AG09319 (cell line): ENCODE measurements at places on chromosomes 11 and 22.
A peak's percentile ranks its signal among the peaks of the same experiment; 100 is the strongest.

GRCh38 chr11:113505541-113506375 lies 30.6 kb upstream of the DRD2 start:
- no peak for DNase-seq

GRCh38 chr11:2844996-2845395 lies 40.6 kb downstream of the CDKN1C start:
- no peak for DNase-seq

- DNase-seq = no peak
These were observed 646 bp upstream of the PATZ1 start for GRCh38 chr22:31346733-31347250.

GRCh38 chr11:45155058-45155551 lies 8.7 kb downstream of the PRDM11 start:
- DNase-seq = no peak

DNA sequence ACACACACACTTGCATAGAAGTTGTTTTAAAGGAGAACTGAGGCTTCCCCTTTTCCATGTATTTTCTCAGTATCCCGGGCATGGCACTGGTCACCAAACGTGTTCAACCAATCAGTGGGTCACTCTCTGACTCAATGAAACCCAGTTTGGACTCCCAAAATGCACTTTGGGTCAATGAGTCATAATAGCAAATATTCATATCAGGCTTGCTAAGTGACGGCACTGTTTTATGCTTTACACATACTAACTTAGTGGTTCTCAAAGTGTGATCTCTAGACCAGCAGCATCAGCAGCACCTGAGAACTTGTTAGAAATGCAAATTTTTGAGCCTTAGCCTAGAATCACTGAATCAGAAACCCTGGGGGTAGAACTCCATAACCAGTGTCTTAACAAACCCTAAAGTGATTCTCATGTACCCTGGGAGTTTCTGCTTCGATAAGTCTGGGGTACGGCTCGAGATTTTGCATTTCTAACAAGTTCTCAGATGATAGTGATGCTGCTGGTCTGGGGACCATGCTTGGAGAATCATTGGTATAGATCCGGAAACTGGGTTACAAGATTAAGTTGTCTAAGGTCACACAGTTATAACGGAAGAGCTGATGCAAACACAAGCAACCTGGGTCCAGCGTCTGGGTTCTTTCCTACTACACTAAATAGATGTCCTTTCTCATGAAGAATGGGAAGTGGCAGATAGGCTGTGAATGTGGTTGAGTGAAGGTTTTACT lies 35.6 kb downstream of the ETS1 start:
- no peak for DNase-seq

DNA sequence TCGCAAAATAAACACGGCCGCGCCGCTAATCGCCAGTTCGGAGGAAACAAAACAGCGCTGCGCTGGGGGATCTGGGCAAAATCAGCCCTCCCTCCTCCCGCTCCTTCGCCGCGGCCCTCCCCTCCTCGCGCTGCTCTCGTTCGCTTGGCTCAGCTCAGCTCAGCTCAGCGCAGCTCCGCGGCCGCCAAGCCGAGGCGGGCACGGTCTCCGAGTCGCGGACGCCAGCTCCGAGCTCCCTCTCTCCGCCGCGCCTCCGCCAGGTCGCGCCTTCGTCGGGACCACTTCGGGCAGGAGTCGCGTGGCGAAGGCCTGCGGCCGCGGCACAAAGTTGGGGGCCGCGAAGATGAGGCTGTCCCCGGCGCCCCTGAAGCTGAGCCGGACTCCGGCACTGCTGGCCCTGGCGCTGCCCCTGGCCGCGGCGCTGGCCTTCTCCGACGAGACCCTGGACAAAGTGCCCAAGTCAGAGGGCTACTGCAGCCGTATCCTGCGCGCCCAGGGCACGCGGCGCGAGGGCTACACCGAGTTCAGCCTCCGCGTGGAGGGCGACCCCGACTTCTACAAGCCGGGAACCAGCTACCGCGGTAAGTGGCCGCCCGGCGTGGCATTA lies at the start of gene SPON1:
Gene SPON1, plus strand, starts transcription at position 162 of the 607 bp plus-strand sequence. Its CDS starts 182 bp downstream, at position 344.
- no peak for DNase-seq

- no peak for DNase-seq
These were observed 14.8 kb upstream of the EMID1 start for GRCh38 chr22:29190918-29191317.

GRCh38 chr11:86658534-86658933 lies 13.9 kb downstream of the ME3 start:
- DNase-seq = no peak

GRCh38 chr11:121964591-121964990 lies 151.4 kb downstream of the BLID start:
- no peak for DNase-seq

DNA sequence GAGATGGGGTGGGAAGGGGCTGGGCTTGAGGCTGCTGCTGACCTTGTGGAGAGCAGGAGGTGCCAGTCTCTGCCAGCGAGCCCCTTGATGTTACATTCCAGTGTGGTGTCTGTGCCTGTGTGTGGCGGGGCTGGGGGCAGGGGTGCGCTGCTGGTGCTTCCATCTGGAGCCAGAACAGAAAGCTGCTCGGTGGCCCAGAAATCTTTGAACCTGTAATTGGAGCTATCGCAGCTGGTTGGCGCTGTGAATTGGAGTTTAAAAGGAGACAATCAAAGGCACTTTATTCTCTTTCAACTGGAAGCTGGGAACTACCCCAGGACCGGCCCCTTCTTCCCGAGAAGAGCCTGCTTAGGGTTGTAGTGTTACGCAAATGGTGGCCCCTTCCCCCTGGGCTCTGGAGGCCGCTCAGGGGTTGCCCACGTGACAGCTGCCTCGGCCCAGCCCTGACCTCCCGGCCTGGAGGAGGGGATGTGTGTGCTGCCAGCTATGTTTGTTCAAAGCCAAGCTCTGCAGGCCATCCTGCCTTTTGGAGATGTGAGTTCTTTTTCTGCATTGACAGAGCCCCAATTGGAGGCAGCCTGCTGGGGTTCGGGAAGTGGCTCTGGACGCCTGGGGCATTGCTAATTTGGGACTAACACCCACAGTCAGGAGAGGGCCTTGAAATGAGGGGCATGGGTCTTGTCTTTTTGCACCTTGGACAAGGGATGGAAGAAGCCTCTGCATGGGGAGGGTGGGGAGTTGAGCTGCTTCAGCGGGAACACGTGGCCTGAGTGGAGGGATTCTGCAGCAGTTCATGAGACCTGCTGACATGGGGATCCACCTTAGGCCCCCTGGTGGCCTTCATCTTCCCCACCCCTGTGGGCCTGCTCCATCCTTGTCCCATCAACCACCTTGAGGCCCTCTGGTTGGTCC lies 14.0 kb upstream of the ARSA start:
- DNase-seq = no peak

DNA sequence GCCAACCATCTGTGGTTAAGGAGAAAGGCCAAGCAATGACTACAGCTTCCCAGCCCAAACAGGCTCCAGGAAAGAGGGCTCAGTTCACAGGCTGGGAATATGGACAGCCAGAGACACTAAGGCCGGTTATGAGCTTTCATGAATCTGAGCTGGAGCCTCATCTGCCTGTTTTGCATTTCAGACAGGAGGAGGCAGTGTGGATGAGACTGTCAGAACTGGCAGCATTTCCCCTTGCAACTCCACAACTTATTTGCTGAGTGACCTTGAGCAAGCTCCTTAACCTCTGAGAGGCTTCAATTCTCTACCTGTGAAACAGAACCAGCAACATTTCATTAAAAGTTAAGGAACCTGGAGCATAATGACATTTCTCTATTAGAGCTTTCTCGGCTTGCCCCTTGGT lies 264.0 kb downstream of the ETS1 start:
- DNase-seq = no peak

- DNase-seq = no peak
These were observed 25.4 kb upstream of the GRAMD1B start for GRCh38 chr11:123404676-123405075.

- no peak for DNase-seq
These were observed 17.7 kb upstream of the OLFML1 start for GRCh38 chr11:7467652-7468051.

DNA sequence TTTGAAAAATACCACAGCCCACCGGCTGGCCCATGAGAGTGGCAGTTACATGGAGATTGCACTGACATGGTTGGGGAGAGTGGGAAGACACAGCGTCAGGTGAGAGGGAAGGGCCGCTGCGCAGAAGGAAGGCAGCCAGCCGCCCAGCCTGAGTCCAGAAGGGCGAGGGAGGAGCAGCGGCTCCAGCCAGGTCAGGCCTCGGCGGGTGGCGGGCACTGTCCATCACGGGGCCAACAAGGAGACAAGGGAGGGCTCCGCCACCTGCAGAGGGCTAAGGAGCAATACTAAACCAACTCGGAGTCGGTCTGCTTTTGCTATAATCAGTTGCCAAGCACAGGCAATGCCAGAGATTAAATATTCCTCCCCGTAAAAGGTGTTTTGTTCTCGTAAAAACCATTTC lies 384.5 kb downstream of the TBC1D22A start:
- no peak for DNase-seq

GRCh38 chr11:104908186-104908531 lies 9.9 kb upstream of the CASP12 start:
- no peak for DNase-seq

- no peak for DNase-seq
These were observed 10.0 kb downstream of the ARFGAP3 start for GRCh38 chr22:42847110-42847509.

DNA sequence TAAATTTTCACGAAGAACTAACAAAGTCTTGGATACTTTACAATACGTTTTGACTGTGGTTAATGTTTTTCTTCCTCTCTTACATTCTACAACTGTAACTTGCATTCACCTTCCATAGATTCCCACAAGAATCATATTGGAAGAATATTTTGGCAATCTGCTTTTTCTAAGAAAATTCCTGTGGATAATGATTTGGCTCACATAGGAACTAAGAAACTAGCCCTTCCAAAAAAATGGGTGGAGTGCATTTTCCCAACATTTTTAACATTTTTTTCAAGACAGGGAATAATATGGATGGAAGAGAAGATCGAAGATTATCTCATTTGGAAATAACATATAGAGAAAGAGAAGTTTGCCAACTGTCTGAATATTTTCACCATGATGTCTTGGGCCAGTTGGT lies 256.9 kb upstream of the POU2AF2 start:
- no peak for DNase-seq

DNA sequence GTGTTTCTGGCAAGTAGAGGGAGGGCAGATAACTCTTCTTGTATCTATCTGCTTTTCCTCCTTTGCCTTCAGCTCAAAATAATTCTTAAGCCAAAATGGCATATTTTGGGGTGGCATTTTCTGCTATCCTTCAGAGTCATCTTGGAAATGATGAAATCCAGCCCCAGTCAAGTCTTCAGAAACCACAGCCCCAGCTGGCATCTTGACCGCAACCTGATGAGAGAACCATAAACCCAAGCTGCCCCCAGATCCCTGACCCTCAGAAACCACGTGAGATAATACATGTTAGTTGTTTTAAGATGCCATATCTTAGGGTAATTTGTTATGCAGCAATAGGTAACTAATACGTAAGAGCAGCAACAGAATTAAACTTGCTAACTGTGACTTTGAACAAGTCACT lies 15.1 kb upstream of the PAMR1 start:
- DNase-seq = no peak

- DNase-seq = no peak
These were observed 176.2 kb downstream of the BUD13 start for GRCh38 chr11:116596346-116597260.

DNA sequence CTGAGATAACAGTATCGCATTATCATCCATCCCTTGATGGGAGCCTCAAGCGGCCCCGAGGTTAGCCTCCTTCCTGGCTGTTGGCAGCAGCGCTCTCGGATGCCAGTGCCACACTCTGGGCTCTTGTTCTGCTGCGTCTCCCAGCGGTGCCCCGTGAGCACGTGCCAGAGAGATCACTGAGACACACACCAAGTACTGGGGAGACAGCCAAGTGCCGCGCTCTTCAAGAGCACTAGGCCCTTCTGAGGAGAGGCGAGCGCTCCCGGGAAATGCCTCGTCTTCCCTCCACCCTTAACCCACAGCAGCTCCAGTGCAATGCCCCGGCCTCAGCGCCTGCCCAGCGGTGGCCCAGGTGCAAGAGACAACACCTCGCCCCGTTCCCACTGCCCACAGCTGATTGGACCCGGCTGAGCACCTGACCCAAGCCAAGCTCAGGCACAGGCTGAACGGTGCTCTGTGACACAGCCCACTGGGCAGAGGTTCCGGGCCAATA lies 248.3 kb upstream of the NARS2 start:
- no peak for DNase-seq

DNA sequence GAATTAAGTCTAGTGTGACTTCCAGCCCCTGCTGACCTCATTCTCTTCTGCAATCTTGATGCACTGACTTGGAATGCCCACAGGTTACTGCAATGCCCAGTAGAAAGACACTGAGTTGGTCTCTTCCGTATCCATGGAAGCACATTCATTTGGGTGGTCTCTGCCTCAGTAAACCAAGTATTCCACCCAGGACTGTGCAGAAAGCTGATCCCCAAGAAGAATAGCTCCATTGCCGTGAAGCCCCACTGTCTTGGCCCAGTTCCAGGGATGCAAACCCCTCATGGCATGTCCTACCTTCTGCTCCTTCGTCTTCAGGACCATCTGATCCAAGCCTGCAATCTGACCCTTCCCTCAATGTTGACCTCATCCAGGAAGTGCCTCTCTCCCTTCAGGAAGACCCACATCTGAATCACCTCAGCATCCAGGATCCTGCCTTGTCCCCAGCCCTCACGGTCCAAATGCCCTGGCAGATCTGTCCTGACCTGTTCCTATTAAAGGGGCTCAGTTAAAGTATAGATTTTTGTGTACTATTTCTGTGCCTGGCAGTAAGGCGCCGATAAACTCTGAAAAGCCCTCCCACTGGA lies 425.8 kb downstream of the SOX6 start:
- no peak for DNase-seq

DNA sequence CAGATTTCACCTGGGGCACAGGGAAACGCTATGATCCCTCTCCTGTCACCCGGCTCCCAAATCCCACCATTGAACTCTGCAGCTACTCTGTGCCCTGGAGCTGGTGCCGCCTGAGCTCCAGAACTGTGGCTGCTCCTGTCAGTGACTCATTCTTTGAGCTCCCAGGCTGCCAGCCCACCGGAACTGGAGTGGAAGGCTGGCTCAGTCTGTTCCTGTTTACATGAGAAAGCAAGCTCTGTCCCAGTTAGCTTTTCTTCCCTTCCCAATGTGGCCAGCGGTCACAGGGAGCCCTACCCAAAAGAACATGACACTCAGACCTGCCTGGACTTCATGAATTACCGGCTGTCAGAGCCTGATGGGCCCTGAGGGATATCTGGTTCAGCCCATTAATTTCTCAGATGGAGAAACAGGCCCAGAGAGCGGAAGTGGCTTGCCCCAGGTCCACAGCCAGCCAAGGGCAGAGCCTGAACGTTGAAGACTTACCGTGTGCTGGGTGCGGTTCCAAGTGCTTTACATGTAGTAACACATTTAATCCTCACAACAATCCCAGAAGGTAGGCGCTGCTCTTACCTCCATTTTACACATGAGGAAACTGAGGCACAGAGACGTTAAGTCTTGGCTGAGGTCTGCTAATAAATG lies 23.8 kb upstream of the IGSF22 start:
- DNase-seq = peak; percentile 31

DNA sequence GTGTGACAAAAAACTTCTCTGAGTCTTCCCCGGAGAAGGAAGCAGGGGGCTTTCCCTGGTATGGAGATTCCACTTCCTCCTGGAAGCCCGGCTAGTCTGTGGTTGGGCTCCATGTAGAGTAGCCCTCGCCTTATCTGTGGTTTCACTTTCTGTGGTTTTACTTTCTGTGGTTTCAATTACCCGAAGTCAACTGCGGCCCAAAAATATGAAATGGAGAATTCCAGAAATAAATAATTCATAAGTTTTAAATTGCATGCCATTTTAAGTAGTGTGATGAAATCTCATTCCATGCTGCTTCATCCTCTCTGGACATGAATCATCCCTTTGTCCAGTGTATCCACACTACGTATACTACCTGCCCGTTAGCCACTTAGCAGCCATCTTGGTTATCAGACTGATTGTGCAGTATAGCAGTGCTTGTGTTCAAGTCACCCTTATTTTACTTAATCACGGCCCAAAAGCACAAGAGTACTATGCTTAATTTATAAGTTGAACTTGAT lies 275.0 kb upstream of the SESN3 start:
- DNase-seq = peak; percentile 52
